ENCODE measurements at places on chromosomes 11 and 22.

DNA sequence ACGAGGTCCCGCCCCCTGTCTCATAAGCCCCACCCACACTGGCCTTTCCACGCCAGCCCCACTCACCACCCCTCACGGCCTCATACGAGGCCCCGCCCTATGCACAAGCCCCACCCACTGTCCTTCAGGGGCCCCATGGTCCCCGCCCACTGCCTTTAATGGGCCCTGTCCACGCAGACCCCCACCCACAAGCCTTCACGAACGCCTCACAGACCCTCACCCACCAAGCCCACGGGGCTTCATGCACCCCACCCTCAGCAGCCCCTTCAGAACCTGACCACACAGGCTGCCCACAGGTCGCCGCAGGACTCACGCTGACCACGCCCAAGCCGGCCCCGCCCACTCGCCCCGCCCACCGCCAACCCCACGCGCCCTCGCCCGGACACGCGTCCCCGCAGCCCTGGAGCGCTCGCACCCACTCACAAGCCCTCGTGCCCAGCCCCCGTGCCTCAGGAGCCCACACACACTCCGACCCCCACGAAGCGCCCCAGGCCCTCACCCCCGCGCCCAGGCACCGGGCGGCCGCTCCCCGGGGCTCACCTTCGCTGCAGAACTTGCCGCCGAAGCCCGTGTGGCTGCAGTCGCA lies 10.5 kb downstream of the NRXN2 start:
- no peak for DNase-seq

DNA sequence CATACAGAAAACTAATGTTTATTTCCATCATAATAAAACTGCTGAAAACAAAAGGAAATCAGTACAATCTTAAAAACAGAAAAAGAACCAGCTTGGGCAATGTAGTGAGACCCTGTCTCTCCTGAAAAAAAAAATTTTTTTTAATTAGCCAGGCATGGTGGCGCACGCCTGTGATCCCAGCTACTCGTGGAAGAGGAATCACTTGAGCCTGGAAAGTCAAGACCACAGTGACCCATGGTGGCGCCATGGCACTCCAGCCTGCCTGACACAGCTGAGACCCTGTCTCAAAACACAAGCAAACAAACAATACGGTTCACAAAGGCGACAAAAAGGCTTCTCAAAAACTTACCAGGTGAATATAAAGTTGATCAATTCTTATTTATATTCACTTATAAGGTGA lies 289.7 kb downstream of the BRD1 start:
- DNase-seq = no peak

GRCh38 chr11:12229450-12230229 lies 119.2 kb downstream of the MICAL2 start:
- no peak for DNase-seq

DNA sequence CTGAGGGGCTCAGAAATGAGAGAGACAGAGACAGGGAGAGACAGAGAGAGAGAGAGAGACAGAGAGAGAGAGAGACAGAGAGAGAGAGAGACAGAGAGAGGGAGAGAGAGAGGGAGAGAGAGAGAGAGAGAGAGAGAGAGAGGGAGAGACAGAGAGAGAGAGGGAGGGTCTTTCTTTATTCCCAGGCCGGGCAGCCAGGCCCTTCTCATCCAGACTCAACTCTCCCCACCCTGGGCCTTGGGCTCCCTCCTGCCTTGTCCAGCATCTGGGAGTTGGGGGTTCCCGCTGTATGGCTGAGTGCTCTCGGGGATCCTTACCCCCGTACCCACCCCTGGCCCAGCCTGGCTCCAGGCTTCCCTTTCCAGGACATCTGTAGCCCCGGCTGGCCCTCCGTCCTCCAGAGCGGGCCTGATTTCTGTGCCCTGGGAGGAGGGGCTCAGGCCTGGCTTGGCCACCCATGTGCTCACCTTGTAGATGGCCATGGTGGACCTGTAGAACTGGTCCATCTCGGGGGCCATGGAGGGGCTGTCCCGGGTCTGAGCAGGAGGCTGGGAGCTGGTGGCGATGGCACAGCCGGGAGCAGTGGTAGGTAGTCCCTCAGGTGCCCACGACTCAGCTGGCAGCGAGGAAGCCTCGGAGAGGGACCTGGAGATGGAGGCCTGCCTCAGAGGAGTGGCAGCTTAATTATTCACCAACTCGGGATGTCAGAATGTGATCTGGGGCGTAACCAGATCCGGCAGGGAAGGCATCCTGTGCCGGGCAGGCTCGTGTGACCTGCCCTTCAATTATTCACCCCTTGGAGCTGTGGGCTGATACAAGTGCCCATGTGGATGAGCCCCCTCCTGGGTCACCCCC lies at the start of gene BAIAP2L2:
Gene BAIAP2L2, minus strand, starts transcription at position 677 of the 855 bp plus-strand sequence. Its CDS starts 159 bp downstream, at position 518.
- no peak for DNase-seq

- DNase-seq = no peak
These were observed 527.9 kb downstream of the BUD13 start for GRCh38 chr11:116244889-116245288.

DNA sequence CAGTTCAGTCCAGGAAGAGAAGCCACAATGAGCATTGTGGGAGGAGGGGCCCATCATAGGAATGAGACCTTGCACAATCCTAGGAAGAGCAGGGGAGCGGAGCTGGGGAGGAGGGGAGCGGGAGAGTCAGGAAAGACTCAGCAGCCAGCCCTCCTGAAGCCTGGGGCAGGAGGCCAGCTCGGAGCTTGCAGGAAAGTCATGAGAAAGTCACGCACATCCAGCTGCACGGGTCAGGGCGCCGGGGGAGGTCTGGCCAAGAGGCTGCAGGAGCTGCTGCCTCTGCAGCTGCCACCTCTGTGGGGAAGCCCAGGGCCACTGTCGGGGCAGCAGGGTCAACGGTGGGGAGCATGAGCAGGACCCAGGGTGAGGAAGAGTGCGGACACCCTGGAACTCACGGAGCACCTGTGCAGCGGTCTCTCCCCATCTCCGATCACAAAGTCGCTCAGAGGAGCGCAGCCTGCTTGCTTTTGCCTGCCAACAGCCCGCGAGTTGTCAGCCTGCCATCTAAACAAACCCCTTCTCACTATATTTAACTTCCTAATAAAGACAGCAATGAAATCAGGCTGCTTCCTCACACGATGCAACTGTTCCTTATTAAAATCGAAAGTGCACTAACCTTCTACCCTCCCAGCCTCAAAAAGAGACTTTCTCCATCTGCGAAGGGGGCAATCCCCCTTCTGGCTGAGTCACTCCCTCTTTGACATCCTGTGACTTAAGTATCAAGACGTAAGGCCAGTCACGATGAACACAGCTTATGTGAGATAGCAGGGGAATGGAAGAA lies 52.9 kb upstream of the RTL6 start:
- no peak for DNase-seq

DNA sequence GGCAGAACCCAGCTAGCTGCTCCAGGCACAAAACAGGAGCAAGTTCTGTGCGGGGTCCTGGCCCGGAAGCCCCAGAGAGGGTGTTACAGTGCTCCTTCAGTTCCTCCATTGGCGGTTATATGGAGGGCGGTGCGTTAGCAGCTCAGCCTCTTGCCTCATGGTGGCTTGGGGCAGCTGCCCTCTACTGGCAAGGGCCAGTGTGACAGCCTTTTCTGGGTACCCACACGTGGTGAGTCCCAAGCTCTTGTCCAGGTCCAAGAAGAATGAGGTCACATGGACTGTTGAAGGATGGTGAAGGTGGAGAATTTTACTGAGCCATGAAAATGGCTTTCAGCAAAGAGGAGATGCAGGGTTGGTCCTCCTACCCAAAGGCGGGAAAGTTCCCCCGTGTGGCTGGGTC lies 100.5 kb downstream of the WT1 start:
- no peak for DNase-seq

DNA sequence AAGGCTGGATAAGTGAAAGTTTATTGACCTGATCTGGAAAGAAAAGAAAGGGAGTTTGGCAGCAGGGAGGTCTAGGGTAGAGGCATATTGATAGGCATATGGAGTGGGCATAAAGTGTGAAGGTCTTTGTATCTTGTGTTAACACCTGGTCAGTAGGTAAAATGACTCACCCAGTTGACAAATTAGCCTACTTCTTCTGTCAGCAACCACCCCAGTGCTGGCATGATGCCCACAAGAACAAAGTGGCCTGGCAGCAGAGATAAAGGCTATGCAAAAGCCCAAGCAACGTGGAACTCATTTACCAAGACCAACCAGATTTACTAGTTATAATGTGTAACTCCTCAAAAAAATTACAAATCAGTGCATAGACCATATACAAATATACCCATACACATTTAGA lies 4.9 kb downstream of the OR10A3 start:
- no peak for DNase-seq
